Endothelial cell (in vitro differentiated cells): ENCODE measurements at places on chromosomes 7 and 10. TPM values are rescaled to one million over a fixed set of nuclear protein-coding genes. Genes with fewer than 3 reads are reported as not detected.

Gene ADAM22
- total RNA-seq, result 14.6 TPM

Gene IL15RA
- 0.97 TPM for total RNA-seq

Gene NODAL
- 1.5 TPM for total RNA-seq

Gene GSAP
- 1.9 TPM for total RNA-seq

Gene PRTFDC1
- total RNA-seq, result 17.5 TPM

Gene TCAF2
- 0.38 TPM for total RNA-seq

Gene NKX6-2
- not detected for total RNA-seq

Gene PRLHR
- not detected for total RNA-seq

Gene CLDN4
- 1.6 TPM for total RNA-seq

Gene BEND7
- total RNA-seq, result 53.3 TPM

Gene TUBAL3
- total RNA-seq, result not detected

Gene PPP1R3C
- 0.31 TPM for total RNA-seq

Gene CYP17A1
- not detected for total RNA-seq

Gene TRPV5
- not detected for total RNA-seq

Gene HTRA1
- 72.3 TPM for total RNA-seq

Gene GPR158
- total RNA-seq, result 0.13 TPM

Gene TRRAP
- 53.5 TPM for total RNA-seq

Gene FEZF1
- 0.28 TPM for total RNA-seq

Gene RET
- 0.28 TPM for total RNA-seq
